NCI-H524 treated with DMSO at 0.1 percent for 48 hours (cell line): ENCODE measurements at places on chromosomes 6 and 20.

DNA sequence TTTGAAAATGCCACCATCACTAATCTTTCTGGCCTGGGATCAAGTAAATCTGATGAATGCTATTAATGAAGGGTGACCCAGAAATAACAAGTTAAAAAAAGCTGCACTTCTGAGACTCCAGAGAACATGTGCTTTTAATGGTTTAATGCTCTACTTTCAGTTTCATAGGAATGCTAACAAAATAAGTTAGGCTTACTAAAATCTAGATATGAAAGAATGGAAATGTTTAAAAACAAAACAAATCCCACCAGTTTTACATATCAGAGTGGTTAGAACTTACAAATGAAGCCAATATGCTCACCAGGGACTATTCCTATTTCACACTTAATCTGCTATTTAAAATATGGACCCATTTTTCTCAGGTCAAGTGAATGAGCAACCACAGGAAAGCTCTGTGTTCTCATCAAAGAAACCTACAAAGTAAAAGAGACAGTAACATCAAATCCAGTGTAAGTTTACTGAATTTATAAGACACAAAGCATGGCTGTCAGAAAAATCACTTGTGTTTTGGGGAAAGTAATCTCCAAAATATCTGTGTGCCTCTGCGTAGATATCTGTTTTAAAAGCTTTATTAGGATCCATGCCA lies 40.3 kb downstream of the FYN start:
- no peak for DNase-seq

DNA sequence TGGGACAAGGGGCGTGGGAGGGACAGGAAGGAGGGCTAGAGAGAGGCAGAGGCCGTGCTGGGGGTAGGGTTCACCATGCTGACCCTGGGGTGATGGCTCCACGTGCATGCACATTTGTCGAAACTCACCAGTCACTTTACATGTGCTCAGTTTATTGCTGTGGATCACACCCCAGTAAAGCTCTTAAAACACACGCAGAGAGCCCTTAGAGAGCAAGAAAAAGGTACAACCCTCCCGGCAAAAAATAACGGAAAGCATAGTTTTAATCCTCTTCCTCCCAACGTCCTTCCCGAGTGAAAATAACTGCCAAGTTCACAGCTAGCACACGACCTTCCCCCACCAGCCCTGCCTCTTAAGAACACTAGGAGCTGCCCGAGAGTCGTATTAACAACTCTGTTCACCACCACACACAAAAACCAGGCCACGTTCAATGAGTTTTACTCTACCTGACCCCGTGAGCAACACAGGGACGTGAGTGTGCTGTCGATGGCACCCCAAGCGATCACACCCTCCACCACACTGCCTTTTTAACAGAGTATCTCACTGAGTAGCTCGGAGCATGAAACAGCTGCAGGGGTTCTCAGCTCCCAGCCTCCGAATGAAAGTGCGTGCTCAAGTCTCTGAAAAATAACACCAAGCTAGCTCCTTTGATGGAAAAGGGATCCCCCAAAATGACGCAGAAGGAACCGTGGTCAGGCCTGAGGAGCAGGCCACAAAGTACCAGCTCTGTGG lies 39.7 kb downstream of the TAF4 start:
- DNase-seq: no peak

- no peak for DNase-seq
These were observed 74.3 kb downstream of the RIPOR3 start for GRCh38 chr20:50617022-50617421.

DNA sequence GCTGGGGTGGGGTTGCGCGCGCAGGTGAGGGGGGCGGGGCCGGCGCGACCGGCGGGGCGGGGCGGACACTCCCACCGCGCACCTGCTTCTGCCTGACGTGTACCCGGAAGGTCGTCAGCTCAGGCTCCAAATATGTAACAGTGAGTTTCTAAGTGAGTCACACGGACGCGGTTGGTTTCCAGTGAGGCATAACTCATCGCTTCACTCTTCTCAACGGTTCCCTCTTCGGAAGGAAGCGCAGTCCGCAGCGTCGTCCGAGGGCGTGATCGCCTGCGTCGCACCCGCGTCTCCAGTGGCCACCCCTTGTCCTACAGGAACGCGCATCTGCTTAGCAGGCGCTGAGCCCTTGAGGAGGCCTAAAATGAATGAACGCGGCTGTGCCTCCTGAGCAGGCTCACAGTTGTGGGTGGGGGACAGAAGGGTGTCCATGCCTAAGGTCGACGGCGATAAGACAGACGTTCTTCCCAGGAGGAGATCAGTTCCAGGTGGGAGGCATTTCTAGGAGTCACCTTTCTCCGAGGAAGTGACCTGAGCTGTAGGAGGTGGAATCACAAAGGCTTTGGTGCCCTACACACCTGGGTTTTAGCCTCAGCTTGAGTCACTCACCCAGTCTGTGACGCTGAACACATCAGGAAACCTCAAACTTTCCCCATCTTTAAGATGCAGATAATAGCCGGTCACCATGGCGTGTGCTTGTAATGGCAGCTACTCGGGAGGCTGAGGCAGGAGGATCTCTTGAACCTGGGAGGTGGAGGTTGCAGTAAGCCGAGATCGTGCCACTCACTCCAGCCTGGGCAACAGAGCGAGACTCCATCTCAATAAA lies 50.9 kb upstream of the EZR start:
- DNase-seq: no peak

DNA sequence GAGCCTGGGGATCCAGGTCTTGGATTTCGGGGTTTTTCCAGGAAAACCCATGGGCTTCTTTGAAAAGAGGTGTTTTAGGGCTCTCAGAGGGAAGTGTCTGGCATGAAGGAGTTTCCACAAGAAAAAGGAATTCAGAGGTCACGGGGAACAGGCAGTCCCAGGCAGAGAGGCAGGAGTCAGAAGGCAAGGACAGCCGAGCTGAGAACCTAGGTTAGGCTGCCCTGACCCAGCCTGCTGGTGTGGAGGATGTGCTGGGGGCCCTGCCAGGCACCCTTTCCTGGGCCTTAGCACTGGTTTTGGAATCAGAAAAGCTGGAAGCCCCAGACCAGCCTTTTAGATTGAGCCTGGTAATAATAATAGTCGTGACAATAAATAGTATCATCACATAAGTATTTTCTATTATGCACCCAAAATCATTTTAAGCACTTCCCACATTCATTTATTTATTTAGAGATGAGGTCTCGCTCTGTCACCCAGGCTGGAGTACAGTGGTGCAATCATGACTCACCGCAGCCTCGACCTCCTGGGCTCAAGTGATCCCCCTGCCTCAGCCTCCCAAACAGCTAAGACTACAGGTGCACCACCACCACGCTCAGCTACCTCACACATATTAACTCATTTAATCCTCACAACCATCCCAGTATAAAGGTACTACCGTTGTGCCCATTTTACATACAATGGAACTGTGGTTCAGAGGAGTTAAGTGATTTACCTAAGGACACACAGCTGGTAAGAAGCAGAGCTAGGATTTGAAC lies 19.9 kb downstream of the TGM2 start:
- no peak for DNase-seq

DNA sequence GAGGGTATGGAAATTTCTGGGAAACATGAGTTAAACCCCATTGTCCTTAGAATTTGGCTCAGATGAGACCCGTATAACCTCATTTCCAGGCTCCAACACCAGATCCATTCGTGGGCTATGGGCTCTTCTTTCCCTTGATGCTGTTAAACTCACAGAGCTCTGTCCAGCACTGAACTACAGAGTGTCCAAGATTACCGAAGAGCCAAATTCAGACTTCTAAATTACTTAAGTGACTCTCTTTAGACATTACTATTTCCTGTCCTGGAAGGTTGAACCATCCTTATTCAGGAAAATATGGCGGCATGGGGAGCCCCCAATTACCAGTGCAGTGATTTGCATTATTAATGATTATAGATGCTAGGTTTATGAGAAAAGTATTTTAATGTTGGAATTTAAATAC lies 124.9 kb upstream of the EDN1 start:
- DNase-seq: no peak

DNA sequence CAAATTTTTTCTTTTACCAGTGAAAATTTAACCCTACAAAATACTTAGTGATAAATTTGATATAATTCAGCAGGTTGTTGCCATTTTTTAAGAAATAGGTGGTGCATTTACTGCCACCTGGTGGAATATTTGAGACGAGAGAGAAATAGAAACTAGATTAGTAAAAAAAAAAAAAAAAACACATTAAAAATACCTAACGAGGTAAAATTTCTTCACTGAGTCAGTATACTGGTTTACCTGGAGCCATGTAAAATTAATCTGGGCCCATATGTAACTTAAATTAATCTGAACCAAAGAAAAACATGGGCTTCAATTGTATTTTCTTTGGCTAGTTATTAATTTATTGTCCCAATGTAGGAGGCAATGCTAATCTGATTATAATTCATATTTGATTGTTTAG lies 520.8 kb downstream of the EPM2A start:
- DNase-seq: no peak

DNA sequence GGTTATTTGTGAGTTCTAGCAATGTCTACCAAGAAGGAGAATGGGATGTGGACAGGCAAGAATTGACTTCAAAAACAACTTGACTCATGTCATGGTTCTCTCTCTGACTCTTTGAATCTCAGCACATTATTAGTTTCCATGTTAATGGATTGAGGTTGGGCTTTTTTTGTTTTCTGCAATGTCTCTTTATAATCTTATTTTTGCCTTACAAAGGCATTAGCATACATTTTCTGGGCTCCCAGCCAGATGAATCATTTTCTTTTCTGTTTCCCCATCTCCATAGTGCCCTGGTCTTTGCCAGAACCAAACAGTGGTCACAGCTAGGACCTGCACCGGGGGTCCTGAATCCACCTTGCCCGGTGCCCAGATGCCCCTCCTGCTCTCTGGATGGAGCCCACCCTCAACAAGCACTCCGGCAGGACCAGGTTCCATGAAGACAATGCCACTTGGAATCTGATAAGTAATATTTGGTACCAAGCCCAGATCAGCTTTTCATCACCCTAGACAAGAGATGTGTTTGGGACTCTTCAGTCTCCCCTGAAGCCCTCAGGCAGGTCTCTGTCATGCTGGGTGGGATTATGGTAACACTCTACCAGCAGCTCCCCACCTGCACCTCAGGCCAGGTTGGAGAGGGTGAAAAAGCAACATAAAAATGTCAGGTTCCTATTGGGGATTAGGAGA lies 266.7 kb upstream of the SULF2 start:
- DNase-seq: no peak
